ENCODE measurements at places on chromosomes 6 and 20.

- DNase-seq: peak; percentile 51
These were observed 96.1 kb upstream of the BHLHE23 start for GRCh38 chr20:63102721-63103375.

- DNase-seq: no peak
These were observed 252.7 kb downstream of the TAF4 start for GRCh38 chr20:61812845-61813485.

DNA sequence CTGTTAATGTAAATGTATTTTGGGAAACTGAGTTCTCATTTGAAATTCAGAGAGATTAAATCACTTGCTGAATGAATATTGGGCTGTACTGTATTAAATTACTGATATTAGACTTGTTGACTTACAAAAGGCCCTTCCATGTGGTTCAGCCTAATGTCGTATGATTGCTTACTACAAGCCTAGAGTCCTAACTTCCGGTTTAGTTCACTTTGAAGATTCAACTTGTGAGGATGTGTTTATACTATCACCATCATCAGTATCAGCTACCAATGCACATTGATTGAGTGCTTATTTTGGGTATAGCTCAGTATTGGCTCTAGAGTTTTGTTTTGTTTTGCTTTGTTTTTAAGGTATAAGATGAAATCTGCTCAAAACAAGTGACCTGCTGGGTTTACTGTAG, 48.3 kb downstream of the FAM217A start:
- DNase-seq: no peak

- no peak for DNase-seq
These were observed 73.7 kb downstream of the EDN1 start for GRCh38 chr6:12363651-12364381.

DNA sequence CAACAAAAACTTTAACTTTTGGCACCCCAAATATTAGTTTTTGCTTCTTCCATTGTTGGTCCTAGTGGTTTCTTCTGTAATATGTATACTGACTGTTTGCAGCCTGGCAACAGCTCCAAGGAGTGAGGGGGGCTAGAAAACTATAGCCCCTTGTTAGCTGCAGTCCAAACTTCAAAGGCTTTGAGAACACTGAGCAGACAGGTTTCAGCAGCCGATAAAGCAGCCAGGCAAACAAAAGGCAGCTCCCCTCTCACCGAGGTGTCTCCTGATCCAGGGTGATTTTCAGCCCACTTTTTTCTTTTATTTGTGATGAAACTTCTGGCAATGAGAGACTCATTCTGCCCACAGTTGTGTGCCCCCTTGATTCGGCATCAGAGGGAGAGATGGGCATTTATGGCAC, 80.7 kb downstream of the OLIG3 start:
- no peak for DNase-seq

DNA sequence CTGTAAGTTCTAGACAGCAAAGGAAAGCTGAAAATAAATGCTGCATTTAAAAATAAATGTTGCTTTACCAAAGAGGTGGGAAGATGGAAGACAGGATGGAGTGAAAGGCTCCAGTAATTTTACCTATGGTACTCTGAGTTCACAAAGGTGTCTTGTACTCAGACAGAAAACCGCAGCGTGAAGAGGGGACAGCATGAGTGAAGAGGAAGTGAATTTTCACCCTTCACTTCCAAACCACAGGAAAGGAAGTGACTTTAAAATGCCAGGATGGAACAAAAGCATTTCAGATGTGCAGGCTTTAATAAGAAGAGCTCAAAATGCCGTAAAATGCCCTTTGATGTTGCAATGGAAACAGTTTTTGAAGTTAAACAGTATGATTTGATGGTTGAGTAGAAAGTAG, 91.2 kb upstream of the TINAG start:
- DNase-seq: no peak

GRCh38 chr6:18053078-18053477, 65.6 kb upstream of the KIF13A start:
- no peak for DNase-seq

GRCh38 chr6:117371492-117371891, 54.2 kb downstream of the ROS1 start:
- DNase-seq: no peak

- DNase-seq: no peak
These were observed 122.4 kb downstream of the PTPRK start for GRCh38 chr6:128397996-128398395.

DNA sequence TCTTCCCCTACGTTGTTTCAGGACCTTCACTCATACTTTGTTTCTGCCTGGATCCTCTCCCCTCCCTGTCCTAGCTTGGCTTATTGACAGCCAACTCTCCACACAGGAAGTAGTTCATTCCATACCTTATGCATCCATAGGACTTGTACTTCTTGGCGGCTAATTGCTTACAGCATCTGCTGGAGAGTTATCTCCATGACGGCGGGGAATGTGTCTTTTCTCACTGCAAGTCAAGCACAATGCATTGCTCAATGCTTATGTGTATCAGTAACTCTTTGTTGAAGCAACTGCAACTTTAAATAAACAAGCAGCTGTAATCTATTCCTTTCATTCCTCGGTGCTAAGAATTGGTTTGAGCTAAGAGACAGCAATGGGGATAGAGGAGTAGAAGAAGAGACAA, 551.3 kb upstream of the EPHA7 start:
- no peak for DNase-seq

DNA sequence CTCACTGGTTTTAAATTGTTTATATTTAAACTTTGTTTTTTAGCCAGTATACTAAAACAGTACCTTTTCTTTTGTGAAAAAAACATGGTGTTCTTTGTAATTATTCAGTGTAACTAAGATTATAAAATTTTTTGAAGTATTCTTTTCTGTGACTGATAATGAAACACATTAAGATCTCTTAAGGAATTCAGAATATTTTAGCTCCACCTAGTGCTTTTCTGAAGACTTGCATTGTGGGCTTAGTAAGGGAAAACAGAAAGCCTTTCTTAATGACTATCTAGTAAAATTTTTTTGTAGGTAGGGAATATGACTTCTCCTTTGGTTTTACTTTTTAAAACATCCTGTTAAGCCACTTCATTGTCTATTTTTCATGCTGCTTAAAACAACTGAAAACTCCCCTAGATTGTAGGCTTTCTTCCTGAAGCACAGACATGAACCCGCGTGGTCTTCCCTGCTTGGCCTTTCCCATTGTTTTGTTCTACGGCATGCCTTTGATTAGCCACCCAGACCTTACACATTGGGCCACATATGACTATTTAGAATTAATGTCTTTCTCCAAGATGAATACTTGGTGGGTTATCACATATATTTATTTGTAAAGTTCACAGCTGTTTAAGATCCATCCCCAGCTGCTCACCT, 72.1 kb downstream of the AFDN start:
- no peak for DNase-seq

DNA sequence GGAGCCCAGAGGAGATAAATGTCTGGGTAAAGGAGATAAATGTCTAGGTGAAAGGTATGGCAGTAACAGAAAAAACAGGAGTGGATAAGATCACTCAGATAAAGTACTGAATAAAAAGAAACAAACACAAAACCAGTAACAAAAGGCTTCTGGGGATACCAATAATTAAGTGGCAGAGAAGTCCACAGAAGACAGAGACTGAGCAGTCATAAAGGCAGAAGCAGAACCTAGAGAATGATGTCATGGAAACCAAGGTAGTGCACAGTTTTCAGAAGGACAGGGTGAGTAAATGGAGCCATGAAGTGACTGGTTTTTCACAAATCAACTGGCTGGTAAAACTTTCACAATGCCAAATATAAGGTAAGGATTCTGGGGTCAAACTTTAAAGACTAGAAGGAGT, 80.9 kb upstream of the PLN start:
- DNase-seq: no peak

DNA sequence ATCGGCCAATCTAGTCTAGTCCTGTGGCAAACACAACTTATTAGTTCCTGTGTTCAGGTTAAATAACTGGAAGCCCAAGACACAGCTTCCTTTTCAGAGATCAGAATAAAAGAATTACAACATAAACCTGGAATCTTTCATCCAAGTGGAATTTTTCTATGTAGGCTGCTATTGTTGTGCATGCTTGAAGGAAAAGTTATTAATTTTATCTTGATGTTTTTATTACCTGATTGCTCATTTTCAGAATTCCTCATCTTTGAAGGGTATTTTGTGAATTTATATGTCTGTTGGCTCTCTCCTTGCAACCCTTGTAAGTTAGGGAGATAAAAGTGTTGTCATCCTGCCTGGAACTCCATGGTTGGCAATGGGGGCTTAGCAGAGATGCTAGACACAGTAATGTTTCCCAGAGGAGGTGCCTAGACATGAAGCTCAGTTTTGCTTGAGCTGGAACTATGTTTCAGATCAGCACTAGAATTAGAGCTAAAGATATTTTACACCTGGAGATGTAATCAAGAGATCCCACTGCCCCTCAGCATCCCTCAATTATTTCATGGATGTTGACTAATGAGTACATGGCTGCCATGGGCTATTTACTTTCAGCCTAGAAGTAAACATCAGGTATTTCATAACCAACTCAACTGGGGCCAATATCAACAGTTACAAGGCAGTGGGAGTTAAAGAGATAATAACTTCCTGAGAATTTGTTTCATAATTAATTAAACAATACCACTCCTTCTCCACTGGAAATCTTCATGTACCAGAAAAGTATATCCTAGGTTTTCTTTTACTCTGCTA, 367.0 kb upstream of the MARCKS start:
- DNase-seq: no peak

DNA sequence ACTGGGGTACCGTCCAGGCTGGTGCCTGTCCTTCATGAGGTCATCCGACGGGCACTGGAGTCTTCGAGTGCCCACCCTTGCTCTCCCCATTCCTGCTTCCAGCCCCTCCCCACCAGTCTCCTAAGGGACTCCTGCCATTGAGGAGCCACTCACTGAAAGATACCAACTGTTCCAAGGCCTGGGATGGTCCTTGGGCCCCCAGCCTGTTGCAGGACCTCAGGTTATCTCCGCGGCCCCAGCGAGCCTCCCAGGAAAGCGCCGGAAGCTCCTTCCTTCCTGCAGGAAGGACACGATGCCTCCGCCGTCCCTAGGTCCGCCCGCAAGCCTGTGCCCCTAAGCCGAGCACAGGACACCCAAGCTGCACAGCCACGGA, 1.2 kb downstream of the NKAIN4 start:
- no peak for DNase-seq

GRCh38 chr6:74534465-74535211, 671.2 kb downstream of the COL12A1 start:
- no peak for DNase-seq

- no peak for DNase-seq
These were observed 33.8 kb upstream of the LCA5 start for GRCh38 chr6:79571030-79571367.

DNA sequence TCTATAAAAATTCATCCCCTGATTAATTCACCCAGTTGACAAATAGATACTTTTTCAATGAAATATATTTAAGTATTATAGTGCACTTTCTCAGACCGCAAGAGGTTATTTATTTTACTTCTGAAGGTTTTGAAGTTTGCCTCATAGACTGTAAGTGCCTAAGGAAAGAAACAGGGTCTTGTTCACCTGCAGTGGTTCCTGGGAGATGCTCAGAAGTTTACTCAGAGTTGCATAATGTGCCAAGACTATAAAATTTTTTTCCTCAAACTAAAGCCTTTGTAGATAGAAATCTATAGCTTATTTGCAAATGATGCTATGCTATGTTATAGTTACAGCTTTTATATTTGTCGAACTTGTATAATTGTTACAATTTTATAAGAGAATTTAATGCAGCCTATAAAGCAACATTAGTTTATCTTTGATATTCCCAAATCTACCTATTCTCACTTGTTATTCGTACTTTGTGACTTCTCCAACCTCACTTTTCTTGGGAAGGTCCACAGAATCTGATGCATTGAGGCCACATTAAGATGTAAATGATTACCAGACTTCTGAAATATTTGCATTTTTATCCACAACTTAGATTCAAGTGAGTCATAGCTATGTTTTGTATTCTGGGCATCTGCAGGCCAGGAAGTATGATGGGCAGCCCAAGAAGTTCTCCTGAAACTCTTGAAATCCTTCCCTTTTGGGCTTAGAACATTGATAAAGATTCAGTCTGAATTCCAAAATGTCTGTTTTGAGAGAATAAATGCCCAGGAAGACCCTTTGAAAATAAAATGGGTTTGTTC, 35.7 kb downstream of the KCNQ5 start:
- DNase-seq: no peak

DNA sequence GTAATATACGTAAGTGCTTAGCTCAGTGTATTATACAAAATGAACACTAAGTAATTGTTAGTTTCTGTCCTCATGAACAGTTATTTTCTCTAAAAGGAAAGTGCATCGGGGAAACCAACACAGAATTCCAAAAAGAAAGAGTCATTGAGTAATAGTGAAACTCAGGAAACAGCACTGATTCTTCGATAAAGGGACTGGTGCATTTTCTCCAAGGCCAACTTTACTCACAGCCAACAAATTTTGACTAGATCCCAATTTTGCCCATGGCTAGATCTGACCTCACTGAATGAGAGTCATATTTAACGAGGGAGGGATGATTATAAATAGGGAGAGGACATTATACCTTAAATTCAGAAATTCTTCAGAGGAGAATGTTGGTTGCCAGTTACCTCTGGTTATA, 390.9 kb upstream of the NRSN1 start:
- DNase-seq: no peak

DNA sequence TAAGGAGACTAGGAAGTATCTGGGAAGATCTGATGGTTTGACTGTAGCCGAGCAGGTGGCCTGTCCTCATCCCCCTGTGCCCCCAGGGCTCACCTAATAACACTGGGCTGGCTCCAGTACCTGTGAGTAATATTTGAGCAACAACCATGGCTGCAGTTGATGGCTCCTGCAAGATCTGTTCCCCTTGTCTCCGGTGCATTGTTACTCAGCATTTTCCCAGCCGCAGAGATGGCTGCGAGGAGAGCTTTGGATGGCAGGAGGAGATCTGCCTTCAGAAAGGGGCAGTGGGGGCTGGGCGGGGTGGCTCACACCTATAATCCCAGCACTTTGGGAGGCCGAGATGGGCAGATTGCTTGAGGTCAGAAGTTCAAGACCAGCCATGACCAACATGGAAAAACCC, 39.3 kb downstream of the PTK7 start:
- DNase-seq: no peak

GRCh38 chr20:50663095-50663821, 28.1 kb downstream of the RIPOR3 start:
- no peak for DNase-seq

DNA sequence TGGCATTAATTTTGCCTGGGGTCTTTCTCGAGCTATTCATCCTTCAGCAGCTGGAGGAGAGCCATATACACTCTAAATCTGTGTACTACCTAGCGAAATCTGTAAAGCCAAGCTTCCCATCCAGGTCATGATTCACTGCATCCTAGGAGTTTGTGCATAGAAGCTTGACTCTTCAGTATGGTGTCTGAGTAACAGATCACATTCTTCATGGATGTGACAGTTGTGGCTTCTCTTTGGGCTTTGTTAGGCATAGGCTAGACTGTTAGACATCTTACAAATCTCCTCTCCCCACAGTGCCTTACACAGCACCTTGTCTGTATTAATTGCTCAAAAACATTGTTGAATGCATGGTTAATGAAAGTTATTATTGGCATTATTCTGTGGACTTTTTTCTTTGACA, 177.0 kb downstream of the EYA4 start:
- no peak for DNase-seq

DNA sequence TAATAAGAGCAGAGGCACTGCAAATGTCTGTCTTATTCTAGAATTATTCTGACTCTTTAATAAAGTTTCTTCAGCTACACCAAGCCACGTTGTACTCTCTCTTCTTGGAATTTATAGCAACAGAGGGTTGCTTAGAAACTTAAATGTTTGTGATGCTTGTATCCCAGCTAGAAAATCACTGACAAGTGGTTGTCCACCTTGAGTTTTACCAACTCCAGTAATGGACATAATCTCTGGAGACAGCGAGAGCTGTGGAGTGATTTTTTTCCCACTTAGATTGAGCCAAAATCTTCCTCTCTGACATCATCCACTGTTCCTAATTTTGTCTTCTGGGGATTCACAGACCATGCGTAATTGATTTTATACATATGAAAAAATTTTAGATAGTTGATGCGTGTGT, 8.0 kb downstream of the ECT2L start:
- no peak for DNase-seq
